ENCODE measurements at places on chromosomes 5 and 9.

GRCh38 chr5:72937517-72938061 is 18.3 kb upstream of the FCHO2 start:
- DNase-seq = no peak

- DNase-seq = no peak
Observed at GRCh38 chr5:5592541-5592940, 170.1 kb downstream of the ICE1 start.

- no peak for DNase-seq
Observed at GRCh38 chr5:157581901-157582300, 6.3 kb upstream of the ADAM19 start.

DNA sequence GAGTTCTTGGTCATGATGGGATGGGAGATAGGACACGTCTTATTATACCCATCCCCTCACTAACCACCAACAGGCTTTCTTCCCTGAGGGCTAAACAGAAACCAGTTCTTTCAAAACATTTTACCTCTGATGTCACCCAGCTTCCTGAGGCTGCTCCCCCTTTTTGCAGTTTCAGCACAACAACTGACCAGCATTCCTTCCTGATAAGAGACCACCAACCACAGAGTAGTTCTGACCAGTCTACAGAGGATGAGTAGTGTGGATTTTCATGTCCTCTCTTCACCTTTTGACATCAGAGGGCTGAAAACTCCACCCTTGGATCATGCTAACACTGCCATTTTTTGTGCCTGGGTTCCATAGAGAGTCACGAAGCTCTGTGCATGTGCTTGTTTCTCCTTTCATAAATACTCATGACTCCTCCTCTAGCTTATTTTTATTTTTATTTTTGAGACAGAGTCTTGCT is 82.6 kb downstream of the OSTF1 start:
- DNase-seq = no peak

DNA sequence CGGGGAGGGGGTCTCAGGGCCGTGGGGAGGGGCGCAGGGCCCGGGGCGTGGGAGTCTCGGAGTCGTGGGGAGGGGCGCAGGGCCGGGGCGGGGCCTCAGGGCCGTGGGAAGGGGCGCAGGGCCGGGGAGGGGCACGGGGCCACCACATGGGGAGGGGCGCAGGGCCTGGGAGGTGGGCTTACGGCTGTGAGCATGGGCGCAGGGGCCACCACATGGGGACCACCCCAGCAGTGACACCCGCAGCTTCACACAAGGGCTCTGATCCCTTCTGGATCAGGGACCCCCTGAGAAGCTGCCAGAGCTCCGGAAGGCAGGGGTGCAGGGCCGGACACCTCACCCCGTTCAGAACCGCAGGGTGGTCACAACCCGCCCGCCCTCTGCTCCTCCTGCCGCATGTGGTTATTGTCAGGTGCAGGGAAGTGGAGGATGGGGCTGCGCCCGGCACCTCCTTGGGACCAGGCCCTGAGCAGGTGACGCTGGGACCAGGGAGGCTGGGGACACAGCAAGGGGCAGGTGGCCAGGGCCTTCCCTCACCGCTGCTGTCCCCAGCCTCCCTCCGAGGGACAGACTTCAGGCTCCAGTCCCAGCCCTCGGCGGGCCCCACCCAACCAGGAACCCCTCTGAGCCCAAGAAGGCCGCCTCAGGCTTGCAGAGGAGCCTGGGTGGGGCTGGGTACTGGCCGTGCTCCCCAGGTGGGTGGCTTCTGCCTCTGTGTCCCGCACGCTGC is 53.7 kb downstream of the EXD3 start:
- DNase-seq = no peak

Measured in stimulated activated CD8-positive, alpha-beta memory T cell treated with anti-CD3 and anti-CD28 coated beads, Interleukin-2, amount 100 ng/mL, for 1 hour (primary cell).